NCI-H526 treated with DMSO at 0.1 percent for 48 hours (cell line): ENCODE measurements at places on chromosomes 11 and 22.

- no peak for DNase-seq
Observed at GRCh38 chr22:33443683-33444082, 385.5 kb upstream of the SYN3 start.

DNA sequence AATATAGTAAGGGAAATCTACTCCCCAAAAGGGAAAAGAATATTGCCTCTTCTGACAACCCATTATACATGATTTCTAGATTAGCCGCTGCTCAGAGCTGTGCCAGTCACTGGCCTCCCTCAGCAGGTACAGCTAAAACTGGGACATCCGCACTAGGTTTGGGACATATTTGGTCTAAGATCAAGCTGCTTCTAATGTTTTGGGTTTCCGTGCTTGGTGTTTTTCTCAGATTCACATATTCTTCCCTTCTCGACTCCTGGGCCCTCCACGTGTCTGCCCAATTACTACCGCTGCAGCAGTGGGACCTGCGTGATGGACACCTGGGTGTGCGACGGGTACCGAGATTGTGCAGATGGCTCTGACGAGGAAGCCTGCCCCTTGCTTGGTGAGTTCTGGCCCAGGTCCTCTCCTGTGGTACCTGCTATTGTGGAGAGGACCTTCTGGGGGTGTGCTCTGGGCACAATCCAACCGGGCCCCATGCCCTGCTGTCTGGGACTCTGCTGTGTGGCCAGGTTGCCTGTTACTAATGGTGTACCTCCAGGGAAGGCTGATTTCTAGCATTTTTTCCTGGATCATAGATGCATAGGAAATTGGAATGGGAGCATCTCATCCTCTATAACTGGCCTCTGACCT lies 138.1 kb upstream of the SORL1-AS1 start:
- no peak for DNase-seq

DNA sequence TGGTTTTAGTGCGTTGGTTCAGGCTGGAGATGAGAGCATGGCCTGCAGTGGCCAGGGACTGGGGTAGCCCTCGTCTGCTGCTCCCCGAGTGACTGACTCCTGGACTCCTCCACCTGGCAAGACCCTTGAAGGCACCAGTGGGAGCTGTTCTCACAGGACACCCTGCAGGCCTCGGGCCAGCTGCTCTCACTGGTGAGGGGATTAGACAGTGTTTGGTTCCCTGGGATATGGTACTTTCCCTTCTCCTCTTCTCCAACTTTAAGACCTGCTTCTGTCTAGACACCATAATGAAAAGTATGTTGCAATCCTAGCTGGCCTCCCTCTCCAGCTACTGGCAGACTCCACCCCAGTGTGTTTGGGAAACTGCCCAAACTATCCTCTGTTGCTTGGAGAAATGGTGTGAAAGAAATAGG lies 168.8 kb upstream of the CADM1 start:
- no peak for DNase-seq

- peak; percentile 33 for DNase-seq
Observed at GRCh38 chr11:65429068-65429681, 6.6 kb downstream of the NEAT1 start.

DNA sequence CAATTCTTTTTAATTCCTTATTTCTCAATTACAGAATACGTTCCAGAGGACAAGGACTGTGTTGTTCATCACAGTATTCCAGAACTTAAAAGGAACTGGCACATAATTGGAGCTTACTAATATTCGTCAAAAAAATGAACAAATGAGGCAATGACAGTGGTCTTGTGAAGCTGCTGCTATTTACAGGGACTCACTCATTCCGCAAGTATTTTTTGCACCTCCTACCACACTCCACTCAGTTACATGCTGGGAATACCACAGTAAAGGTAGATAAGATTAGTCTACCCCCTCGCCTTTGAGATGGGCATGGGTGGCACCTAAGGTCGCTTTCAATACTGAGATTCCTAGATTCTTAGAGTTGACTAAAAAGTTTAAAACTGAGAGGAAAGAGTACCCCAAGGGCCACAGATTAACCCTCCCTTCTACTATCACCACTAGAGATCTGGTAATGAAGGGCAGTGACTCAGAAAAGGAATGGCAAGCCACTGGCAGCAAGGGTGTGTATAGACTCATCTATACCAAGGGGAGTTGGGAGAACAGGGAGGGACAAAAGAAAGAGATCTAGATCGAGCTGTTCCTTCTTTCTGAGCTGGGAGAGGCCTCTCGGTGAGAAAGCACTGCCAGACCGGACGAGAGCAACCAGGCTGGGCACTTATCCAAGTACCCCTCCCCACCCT lies 85.0 kb downstream of the RPL27A start:
- DNase-seq, result no peak

- no peak for DNase-seq
Observed at GRCh38 chr11:118265954-118266353, 1.9 kb upstream of the MPZL2 start.

DNA sequence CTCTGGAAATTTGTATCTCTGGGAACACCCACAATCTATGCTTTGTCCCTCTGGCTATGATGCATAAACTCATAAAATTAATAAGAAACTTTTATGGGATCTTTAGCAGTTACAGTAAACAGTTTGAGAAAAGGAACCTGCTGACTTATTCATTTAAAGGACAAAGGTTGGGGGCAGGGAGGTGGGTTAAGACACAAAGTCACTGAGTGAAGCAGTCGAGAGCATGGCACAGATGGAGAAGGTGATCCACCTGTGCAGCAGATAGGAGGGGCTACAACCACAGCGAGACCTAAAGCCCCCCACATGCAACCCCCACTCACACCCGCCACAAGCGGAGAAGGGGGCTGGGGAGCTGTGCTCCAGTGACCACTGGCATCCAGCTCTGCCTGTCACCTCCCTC lies 45.0 kb downstream of the SMCO4 start:
- DNase-seq, result peak; percentile 96

DNA sequence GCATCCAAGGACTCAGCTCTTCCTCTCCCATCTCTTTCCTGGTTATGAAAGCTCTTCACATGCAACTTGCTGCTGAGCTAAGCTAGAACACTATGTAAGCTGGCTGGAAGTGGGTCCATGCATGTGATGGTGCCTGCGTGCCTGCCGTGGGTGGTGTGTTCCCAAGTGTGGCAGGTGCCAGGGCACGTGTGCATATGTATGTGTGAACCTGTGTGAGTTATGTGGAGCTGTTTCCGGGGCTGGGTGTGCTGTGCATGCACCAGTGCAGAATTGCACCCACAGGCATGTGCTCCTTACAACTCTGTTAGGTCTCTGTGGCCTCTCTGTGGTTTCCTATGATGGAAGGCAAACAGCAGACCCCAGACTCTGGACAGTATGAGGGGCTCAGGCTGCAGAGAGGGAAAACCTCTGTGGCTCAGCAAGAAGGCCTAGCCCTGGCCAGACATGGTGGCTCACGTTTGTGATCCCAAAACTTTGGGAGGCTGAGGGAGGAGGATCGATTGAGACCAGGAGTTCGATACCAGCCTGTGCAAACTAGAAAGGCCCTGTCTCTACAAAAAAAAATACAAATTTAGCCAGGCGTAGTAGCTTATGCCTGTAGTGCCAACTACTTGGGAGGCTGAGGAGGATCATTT lies 4.1 kb upstream of the P2RY6 start:
- DNase-seq, result no peak

GRCh38 chr11:78349114-78349513 lies 68.5 kb downstream of the GAB2 start:
- no peak for DNase-seq

- DNase-seq, result no peak
Observed at GRCh38 chr22:32558681-32559355, 84.2 kb downstream of the FBXO7 start.

DNA sequence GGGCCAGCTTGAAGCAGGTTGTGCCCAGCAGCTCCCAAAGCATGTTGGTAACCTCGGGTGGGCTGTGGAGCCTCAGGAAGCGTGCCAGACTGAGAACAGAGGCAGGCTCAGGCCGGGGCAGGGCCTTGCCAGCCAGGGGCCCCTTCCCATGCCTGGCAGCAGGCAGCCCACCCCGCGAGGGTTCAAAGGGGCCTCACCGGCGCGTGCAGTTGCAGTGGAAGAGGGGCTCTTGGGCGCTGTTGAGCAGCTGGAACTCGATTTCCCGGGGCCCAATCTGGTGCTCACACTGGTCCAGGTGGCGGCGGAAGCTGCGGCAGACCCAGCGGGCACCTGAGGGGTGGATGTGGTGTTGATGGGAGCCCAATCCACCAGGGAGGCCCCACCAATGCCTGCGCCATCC lies 3.6 kb downstream of the PLA2G3 start:
- no peak for DNase-seq

DNA sequence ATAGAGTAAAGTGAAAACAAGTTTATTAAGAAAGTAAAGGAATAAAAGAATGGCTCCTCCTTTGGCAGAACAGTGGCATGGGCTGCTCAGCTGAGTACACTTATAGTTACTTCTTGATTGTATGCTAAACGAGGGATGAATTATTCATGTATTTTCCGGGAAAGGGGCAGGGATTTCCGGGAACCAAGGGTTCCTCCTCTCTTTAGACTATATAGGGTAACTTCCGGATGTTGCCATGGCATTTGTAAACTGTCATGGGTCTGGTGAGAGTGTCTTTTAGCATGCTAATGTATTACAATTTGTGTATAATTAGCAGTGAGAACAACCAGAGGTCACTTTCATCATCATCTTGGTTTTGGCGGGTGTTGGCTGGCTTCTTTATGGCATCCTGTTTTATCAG lies 23.5 kb upstream of the SPTY2D1 start:
- no peak for DNase-seq

- no peak for DNase-seq
Observed at GRCh38 chr22:37098976-37099591, 10.4 kb downstream of the TMPRSS6 start.

DNA sequence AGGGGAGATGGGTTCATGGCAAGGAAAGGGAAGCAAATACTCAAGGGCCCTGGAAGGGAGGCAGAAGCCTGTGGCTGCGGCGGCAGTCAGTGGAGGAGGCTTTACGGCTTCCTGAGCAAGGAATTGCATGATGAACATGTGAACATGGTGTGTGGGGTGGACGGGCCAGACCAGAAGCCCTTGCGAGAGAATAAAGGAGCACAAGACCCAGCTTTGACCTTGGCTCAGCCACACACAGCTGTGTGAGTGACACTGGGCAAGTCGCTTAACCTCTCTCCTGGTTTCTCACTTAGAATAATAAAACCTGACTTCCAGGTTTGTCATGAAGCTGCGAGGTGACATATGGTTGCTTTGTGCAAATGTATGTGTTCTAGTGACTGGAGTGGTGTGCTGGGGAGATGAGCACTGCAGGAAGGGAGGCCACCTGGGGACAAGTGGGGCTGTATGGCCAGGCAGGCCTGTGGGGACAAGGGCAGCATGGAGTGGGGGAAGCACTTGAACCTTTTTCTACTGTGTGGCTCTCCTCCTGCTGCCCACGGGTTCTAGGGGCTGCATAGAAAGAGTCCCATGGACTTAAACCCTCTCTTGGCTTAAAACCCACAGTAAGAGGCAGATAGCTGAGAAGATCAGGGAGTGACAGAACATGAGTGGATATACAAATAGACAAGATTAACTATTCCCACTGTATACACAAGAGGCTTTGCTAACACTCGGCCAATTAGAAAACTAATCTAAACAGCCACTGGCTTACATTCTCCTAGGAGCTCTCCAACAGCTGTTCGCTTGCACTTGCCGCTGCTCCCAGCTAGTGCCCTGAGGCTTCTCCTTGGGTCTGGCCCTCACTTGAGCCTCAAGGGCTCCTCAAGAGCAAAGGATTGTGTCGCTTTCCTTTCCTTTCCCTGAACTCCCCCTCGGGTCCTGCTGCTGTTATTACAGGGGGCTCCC lies 67.3 kb upstream of the CDON start:
- DNase-seq, result no peak

DNA sequence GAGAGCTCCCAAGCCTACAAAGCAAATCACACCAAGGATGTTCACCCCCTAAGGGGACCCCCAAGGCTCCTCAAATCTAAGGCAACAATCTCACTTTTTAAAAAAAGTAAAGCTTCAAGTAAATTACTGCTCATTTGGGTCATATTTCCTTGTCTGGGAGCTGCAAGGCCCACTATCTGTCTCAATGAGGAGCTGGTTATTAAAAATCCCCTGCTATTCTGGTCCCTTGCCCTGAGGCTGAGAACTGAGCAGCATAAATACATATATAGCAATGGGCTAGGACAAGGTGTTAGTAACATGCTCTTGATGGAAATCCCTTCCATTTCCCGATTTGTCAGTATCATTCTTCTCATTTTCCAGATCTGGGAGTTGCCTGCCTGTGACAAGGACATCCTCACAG lies 119.2 kb downstream of the ETS1 start:
- no peak for DNase-seq

- no peak for DNase-seq
Observed at GRCh38 chr11:77851503-77851902, 30.6 kb downstream of the AAMDC start.

DNA sequence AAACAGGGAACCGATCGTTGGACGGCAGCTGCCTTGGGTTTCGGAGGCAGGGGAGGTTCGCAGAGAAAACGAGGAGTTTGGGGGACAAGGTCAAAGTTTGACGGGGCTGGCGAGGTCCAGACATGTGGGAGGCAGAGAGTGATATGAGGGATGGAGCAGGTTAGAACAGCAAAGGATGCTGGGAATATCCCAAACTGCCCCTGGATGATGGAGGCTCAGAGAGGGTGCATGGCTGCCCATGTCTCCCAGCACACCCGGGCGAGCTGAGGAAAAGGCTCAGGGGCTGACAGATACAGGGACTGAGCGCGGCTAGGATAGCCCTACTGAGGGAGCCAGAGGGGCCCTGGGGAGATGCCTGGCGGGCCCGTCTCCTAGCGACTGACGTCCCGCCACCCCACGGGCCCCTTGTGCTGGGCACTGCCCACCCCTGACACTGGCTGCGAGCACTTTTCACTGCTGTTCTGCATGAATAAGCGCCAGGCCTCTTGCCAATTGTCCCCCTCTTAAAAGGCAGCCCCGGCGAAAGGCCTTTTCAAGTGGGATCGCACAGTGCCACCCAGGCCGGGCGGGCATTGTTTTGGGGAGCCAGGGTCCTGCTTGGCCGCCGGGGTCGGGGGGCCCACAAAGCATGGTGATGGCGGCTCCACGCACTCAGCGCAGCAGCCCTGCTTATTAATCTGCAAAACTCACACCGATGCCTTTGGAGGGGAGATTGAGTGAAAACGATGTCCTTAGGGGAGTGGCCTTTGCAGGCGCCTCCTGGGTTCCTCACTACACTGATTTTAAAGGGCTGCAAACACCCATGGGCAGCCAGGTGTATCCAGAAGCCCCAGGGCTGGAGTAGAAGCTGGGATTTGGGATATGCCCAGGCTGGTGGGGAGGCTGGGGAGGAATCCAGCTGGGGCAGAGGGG lies 90.0 kb upstream of the LINC01488 start:
- DNase-seq, result no peak

- DNase-seq, result no peak
Observed at GRCh38 chr11:11464555-11464954, 111.5 kb upstream of the CSNK2A3 start.

DNA sequence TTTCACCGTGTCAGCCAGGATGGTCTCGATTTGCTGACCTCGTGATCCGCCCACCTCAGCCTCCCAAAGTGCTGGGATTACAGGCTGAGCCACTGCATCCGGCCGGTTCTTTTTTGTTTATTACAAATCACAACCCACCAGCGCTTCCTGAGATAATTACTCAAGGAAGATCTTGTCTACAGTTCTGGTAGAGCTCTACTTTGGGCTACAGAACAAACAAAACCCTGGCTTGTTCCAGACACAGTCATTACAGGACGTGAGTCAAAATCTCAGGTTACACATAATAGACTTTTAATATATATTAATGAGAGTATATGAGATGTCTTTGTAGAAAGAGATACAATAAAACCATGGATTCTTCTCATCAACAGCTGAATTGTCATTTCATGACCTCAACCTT lies 42.8 kb upstream of the NUP50 start:
- no peak for DNase-seq
